CD4-positive, alpha-beta T cell treated with Interleukin-4 for 4 hours (primary cell): ENCODE measurements at places on chromosomes 5 and 9.

DNA sequence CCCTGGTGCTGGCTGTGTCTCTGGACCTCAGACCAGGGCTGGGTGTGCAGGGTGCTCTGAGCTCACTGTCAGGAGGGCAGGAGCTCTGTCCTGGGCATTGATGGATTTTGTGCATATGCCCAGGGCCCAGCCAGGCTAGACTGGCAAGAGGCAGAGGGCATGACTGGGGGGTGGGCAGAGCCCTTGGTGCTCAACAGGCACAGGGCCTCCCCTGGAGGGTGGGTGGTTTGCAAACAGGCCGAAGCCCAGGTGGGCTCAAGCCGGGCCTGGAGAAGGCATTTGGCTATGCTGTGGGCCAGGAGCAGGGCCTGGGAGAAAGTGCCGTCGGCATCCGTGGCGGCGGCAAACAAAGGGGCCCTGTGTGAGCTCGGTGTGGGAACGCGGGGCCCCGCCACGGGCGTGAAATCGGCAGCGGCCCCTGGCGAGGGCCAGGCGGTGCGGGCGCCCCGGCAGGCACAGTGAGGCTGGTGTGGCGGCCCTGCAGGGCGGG lies 1.9 kb upstream of the NRARP start:
- DNase-seq, result no peak

DNA sequence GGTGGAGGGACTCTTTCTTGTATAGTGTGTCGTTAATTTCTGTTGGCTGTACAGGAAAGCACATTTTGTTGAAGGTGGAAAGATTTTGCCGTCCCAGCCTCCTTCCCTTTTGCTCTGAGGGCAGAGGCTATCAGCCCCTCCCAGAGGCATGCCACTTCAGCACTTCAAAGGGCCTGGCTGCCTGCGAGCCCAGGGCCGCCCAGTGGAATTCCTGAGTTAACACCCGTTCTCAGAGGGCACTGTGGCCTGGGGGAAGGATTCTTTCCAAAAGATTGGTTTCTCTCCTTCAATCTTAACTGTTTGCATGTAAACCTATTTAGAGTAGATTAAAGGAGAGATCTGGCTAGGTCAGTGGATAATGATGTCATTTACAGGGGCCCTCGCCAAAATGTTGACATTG lies 238.6 kb downstream of the FANCC start:
- no peak for DNase-seq

DNA sequence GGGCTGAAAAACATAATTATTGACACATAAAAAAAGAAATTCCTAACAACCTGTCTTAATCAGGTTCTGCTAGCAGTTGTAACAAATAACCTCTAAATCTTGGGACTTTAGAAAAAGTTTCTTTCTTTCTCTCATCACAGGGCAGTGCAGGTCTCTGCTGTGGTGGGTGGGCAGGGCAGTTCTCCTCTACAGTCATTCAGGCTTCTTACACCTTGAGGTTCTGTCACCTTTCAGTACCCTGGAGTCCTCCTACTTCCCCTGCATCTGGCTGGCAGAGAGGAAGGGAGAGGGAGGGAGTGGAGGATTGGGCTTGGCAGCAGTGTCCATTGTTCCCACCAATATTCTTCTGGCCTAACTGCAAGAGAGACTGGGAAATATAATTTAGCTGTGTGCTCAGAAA lies 112.2 kb upstream of the ANKRD55 start:
- DNase-seq, result no peak

- no peak for DNase-seq
Observed at GRCh38 chr5:139232147-139232724, 34.1 kb upstream of the SIL1 start.

- DNase-seq, result no peak
Observed at GRCh38 chr9:112286926-112287325, 46.5 kb downstream of the PTBP3 start.

DNA sequence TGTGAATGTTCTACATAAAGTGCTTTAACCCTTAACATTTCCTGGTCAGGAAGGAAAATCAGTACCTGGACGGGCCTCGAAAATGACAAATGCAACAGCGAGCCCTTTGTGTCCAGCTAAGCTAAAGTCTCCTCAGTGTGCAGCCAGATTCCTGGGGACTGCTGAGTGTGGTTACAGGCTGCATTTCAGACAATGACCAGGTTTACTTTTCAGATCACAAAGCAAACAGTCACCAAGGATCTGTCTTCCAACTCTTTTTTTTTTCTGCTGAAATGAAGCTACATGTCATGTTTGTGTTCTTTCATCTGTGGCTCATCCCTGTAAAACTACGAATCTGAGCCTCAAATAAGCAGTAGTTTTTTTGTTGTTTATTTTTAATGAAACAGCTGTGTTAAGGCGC lies 20.8 kb downstream of the SLC46A2 start:
- no peak for DNase-seq

DNA sequence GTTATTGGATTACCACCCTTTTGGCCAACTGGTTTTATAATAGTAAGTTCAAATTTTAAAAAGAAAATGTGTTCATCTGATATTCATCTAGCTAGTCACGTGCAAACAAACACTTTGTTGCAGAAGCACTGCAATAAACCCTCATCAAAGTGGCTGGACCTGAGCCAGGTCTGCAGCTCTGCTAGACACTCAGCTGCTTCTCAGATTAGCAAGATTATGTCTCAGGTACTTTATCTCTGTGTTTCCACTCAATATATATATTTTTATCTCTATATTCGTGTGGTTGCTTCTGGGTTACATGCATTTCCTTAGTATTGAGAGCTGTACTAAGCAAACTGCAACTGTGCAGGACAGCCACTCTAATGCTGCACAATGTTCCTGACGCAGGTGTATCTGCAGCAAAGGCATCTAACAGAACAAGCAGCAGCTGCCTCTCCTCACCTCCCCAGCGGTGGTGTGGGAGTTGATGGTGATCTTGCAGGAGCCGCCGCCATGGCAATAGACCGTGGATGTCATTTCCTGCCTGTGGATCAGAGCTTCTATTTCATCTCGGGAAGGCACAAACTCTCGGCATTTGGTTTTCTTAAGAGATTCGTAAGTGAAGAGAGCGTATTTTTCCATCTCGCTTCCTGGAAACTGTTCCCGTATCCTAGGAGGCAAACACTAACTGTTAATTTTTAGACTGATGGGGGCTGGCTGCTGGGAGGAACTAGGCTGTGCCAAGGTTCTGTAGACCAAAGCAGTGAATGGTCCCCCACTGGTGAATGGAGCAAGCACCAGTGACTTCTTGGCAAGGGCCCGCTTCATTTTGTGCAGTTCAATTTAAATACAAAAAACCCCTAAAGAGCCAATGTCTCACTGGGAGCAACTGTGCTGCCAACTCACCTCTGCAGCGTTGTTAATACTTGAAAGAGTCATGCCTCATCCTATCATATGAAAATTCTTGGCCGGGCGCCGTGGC lies 56.7 kb upstream of the RETREG1 start:
- peak; percentile 12 for DNase-seq

DNA sequence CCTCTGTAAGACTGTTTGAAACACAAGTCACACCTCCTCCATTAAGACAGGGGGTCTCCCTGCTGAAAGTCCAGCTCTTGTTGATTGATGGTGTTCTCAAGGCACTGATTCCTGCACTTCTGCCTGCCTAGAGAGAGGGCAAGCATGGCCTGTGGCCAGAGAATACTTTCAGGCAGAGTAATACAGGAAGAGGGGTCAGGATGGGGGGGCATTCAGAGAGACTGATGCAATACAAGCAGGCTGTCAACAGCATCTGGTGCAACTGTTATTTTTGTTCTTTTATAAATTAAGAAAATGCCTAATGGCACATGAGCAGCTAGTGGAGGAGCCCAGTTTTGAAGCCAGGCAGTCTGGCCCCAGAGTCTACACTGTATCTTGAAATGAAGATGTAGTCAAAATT lies 302.2 kb downstream of the DIRAS2 start:
- DNase-seq, result no peak

GRCh38 chr9:87435189-87435880 lies 62.3 kb upstream of the DAPK1 start:
- DNase-seq, result no peak

DNA sequence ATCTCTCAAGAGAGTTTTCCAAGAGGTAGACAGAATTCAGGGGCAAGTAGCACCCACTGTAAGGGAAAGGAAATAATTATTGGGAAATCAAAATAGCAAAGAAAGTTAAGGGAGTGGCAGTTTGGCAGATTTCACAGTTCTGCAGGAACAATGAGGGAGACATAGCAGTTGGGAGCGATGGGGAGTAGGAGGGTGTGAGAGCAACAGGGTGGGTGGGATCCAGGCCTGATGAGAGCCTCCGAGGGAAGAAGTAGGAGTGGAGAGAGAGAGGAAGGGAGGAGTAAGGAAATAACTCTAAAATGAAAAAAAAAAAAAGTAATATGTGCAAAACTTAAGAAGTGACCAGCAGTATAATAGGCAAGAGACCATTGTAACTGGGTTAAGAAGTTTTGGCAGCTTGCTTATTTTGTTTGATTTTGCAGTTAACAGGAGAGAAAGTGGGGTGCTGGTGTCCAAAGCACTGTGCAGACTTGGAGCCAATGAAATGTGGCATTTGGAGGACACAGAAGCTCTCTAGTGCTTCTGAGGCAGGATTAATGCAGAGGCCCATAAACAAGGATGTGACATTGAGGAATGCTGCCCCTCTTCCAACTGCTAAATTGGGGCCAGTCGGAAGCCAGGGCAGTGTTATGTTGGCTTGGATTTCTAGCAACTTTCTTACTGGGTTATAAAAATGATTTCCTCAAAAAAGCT lies 10.2 kb downstream of the TNFAIP8 start:
- no peak for DNase-seq

DNA sequence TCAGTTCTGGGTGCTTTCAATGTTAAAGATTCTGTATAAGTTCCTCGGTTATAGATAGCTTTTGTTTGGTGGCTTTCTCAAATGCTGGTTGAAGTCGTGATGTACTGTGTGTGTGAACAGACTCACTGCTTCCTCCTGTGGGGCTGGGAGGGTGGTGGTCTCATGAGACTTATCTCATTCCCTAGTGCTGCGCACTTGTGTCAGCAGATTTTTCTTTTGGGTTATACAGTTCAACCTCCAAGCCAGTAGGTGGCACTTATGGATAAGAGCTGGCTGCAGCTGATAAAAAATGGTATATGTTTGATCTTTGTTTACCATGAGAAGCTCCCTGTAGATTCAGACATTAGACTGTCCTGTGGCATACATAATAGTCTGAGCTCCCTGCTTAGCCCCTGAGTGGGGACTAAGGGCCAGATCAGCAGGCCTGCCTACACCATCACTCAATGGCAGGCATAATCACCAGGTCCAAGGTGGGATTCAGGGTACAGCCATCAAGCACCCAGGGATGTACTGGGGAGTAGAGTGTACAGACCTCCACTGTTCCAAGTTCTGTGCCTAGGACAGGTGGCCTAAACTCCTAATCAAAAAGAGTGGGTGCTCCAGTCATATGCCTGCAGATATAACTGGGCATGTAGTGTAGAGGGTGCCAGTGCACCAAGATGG lies 174.2 kb downstream of the OXCT1 start:
- DNase-seq, result no peak

DNA sequence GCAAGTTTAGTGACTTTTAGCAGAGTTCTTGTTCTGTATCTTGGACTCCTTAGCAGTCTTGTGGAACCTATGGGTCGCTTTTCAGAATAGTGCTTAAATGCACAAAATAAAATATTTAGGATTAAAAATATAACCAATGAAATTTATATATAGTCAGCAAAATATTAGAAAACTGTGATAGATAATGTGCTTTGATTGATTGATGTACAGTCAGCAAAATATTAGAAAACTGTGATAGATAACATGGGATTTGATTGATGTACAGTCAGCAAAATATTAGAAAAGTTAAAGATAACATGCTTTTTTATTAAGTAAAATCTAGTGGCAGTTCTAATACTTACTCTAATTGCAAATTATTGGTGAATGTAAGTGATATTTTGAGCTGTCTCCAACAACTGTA lies 16.1 kb downstream of the PALM2AKAP2 start:
- no peak for DNase-seq

GRCh38 chr9:128550226-128550625 lies 2.2 kb upstream of the SPTAN1 start:
- peak; percentile 25 for DNase-seq

- DNase-seq, result no peak
Observed at GRCh38 chr5:63125862-63126261, 547.2 kb downstream of the LRRC70 start.

DNA sequence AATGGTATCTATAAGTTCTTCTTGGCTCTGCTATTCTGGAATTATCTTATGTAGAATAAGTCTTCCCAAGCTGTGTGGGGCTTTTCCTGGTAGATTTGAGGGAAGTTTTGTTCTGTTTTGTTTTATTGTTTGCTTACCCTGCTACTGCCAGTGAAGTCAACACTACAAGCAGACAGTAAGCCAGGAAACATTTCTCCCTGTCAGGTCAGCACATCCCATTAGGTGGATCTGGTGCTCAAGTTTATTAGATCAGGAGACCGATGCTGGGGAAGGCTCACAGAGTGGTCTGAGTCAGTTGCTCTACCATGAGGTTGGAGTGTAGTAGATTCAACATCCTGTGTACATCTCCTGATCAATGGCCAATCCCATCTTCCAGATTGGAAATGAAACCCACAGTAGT lies 79.1 kb downstream of the ADRB2 start:
- DNase-seq, result no peak

DNA sequence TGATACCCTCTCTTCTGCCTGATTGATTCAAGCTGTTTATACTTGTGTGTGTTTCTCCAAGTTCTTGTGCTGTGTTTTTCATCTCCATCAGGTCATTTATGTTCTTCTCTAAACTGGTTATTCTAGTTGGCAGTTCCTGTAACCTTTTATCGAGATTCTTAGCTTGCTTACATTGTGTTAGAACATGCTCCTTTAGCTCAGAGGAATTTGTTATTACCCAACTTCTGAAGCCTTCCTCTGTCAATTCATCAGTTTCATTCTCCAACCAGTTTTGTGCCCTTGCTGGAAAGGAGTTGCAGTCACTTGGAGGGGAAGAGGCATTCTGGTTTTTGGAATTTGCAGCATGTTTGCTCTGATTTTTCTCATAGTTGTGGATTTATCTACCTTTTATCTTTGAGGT lies 126.2 kb upstream of the FTMT start:
- no peak for DNase-seq

GRCh38 chr9:119697996-119698395 lies 328.8 kb upstream of the BRINP1 start:
- DNase-seq, result no peak

DNA sequence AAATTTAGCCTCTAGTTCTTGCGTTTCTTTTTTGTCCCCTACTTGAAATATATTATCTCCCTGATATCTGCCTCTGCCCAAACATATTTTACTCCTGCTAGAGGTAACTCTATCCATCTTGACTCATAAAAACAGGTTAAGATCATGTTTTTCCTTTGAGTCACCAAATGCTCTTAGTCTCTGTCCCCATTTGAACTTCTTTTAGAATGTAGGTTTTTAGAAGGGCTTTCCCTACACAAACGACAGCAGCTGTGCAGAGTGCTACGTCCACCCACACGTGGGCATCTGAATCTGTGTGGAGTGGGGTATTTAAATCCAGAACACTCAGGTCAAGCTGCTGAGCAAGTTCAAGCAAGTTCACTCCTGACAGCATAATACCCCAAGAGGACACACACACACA lies 2.2 kb downstream of the HSD17B3 start:
- DNase-seq, result no peak

GRCh38 chr9:7094052-7094451 lies 336.3 kb downstream of the KDM4C start:
- DNase-seq, result no peak
